ENCODE measurements at places on chromosomes 11 and 22.
A peak's percentile ranks its signal among the peaks of the same experiment; 100 is the strongest.

DNA sequence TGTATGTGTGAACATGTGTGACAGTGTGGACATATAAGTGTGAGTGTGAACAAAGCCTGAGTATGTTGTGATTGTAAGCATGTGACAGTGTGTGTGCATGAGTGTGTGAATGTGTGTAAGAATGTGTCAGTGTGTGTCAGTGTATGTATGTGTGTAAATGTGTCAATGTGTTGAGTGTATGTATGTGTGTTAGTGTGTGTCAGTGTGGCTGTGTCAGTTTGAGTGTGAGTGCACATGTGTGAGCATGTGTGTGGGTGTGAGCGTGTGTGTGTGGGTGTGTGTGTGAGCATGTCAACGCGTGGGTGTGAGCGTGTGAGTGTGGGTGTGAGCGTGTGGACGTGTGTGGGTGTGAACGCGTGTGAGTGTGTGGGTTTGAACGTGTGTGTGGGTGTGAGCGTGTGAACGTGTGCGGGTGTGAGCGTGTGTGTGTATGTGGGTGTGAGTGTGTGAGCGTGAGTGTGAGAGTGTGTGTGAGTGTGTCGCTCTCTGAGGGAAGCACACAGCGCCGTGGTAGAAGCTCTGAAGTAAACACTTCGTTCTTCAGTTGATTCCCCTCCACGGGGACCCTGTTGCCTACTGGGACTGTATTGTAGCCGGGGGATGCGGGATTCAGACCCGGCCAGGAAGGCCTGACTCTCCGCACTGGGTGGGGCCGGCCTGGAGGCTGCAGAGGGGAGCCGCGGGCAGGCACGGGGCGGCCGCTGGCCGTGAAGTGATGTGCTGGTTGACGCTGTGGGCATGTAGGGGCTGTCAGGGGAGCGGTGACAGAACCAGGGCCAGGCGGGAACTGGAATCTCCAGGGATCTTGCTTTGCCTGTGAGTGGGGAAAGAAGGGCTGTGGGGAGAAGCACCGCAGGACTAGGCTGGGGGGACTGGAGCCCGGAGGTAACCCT is 21.1 kb downstream of the RPS6KA4 start:
- DNase-seq = no peak

DNA sequence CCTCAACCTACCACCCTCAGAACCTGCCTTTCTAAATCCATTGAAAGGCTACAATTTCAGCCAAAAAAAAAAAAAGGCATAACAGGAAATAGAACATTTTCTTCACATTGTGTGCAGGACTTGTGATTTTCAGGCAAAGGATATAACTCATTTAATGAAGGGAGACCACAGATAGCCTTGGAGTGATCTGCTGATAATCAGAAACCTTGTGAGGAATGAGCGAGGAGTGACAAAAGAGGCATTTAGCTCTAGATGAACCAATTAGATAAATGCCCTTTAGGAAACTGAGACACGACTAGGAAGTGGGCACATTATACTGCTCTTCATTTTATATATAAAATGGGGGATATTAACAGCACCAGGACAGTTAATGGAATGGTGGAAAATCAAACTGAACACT is 216.5 kb upstream of the GRIA4 start:
- DNase-seq = no peak

DNA sequence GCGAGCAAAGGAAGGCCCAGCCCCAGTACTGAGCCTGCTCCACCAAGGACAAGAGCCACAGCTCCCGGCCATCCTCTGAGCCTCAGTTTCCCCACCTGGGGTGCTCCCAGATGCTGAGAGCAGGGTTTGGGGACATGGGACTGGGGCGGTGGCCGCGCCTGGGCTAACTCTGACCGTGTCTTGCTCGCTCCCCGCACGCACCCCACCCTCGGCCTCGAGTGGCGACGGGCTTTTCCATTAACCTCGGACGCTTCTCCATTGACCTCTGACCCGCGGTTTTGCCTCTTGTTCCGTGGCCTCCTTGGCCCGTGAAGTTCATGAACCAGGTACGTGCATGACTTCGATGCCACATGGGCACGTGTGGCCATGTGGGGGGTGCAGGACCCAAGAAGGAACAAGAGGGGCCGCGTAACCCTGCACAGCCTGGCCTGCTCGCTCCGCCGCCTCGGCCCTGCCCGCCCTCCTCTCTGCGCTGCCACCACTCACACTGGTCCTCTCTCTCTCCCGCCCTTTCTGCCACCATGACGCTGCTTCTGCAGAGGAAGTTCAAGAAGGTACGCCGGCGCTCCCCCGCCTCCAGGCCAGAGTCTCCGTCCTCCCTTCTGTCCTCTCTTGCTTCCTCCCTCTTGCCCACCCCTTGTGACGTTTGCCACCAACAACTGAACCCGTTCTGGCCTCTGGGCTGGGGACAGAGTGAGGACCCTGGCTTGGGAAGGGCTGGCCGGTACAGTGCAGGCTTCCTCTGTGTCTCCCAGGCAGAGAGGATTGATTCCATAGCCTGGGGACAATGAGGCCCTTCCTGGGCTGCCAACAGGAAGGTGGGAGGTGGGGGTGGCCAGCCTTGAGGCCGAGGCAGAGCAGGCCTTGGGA is 6.9 kb downstream of the TNNT3 start:
- no peak for DNase-seq

DNA sequence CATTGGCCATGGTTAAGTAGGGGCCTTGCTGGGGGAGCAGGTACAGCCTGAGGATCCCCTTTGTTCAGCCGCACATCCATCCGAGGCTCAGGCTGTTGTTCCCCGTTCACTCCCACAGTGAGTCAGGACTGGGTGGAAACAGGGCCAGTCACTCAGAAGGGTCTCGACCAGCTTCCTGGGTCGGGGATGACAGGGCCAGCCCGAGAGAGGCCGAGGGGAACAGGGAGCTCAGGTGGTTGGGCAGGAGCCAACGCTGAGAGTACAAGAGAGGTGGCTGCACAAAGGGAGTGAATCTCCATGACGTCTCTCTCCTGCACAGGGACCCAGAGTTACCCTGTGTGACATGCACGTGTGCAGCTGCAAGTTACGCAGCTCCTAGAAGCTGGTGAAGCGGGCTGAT is 97.2 kb upstream of the SHANK2 start:
- DNase-seq = no peak

- no peak for DNase-seq
Measured at GRCh38 chr22:40890881-40891280, 29.0 kb upstream of the DNAJB7 start.

DNA sequence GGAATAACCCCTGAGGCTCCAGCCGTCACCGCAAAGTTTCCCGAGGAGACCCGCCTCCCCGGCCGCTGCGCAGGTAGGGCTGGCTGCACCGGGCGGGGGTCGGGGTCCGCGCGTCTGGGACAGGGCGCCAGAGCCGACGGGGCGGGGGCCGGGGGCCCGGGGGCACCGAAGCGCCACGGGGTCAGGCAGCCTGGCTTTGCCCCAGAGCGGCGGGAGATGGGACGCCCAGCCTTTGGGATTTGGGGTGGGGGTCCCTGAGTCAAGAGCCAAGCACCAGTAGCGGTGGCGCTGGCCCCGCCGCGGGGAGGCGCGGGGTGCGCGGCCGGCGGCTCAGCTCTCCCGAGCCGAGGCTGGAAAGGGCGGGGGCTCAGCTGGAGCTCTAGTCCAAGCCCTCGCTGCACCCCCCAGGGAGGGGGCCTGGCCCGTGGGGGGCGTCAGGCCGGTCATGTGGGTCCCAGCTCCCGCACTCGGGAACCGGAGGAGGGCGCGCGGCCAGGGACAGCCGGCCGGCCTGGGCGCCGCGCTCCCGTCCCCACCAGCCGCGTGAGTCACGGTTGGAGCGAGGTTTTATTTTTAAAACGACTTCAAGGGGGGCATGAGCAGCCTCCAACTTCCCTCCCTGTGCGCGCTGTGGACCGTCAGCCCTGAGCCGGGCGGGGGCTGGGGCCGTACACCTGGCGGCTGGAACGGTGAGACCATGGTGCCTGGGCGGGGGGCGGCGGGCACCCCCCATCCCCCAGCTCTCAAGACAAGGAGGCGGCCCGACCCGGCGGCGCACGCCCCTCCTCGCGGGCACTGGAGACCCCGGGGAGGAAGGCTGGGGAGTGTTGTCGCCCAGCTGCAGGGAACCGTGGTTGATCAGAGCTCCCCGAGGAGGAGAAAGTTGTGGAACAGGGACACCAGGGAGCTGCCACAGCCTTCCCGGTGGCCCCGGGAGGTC is 626 bp downstream of the FLRT1 start:
- peak; percentile 50 for DNase-seq

- no peak for DNase-seq
Measured at GRCh38 chr11:95277868-95278267, 46.9 kb upstream of the SESN3 start.

- peak; percentile 57 for DNase-seq
Measured at GRCh38 chr22:46547179-46547882, 9.9 kb upstream of the CELSR1 start.

DNA sequence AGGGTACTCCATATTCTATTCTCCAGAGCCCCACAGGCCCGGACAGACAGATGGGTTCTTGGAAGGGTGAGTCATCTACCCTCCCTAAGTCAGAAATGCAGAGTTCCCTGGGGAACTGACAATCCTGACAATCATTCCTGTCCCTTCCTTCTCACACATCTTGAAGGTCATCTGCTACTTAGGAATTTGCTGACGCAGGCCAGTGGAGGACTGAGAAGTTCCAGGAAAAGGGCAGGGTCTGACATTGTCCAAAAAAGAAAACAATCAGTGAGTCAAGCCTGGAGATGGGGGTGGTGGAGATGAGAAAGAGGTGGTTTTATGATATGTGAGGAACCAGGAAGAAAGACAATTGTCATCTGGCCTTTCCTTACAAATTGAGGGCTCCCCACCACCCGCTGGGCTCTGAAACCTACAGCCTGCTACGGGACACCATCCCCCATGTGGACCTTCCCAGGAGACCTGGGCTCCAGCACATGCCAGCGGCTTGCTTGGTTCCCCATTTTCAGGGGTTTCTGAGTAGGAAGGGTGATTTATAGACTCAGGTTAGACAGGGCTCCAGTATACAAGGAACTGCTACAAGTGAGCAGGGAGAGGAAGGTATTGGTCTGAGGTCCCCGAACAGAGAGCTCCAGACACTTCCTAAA is 12.9 kb downstream of the CD59 start:
- no peak for DNase-seq

GRCh38 chr22:17172029-17172833 is 13.2 kb upstream of the HDHD5 start:
- DNase-seq = peak; percentile 20

DNA sequence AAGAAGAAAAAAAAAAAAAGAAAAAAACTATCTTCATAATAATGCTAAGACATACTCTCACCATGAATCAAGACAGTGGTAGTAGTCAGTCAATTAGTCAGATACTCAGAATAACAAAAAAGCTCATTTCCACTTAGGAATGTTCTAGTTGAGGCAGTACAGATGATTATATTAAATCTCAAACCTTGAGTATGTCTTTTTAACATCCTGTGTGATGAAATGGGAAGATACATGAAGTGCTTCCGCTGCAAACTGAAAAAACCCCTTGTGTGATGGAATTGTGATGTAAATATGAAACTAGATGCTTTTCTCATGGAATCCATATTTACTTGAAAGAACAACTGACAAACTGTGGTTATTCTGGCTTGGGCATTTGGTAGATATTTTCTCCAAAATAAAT is 13.7 kb downstream of the AMOTL1 start:
- no peak for DNase-seq

DNA sequence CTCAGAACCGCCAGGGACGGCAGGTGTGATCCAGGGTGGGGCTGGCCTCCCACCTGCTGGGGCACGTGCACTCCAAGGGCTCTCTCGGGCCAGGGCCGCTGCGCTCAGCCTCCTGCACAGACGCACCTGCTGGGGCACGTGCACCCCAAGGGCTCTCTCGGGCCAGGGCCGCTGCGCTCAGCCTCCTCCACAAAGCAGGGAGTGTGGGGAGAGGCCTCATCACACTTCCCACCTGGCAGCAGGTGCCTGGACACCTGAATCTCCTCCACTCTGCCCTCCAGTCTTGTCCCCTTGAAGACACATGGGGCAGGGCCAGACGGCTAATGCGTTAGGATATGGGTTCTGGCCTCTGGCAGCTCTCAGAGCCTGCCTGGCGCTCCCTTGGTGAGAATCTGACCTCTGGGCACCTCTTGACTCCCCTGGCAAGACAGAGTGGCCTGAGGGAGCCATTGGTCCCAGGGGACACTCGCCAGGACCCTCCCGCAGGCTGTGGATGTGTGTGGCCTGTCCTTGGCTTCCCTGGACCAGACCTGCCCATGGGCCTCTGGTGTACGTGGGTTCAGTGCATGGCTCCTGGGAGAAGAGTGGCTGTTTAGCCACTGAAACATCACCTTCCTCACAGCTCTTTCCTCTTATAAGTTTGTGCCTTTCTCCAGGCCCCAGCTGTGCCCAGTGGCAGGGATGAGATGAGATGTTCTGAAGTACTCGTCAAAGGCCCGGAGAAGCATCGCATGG is 73.5 kb downstream of the BRD1 start:
- no peak for DNase-seq

DNA sequence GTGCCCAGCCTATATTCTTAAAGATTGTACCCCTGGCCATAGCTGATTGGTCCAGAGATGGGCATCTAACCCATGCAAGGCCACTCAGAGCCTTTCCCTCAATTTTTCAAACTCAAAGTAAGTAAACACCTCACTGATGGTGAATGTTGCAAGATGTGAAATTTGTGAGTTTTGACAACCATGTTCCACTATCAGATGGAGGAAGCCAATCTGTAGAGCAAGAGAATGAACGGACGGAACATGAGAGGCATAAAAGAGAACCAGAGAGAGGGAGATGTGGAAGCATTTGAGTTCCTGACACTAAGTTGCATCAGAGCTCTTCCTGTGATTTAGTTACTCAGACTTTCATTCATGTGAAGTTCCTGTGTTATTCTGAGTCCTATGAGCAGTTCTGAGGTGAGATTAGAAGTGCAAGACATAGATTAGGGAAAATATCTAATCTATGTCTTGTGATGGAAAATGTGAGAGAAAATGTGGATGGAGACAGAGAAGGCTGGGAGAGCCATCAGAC is 73.3 kb downstream of the PRSS23 start:
- no peak for DNase-seq

DNA sequence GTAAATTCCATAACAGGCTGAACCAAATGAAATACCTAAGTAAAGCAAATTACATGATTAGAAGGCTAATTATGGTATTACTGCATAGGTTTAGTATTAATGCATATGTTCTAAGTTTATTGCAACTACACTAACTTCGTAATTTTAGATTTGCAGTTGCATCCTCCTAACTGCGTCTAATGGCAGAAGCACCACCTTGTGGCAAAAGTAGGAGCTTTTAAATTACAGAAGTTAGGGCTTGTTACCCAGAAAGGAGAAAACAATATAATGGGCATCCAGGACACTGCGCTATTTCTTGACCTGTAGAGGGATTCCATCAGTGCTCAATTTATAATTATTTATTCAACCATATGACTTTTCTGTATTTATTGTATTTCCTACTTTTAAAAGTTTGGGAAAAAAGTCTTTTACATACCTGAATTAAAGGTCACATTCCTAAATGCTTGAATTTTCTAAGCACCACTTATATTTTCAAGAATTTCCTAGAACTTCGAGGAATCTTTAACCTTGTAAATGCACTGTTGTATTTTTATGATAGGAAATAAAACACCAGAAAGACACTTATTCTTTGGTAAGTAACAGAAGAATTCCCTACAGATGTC is 16.3 kb upstream of the GPR83 start:
- no peak for DNase-seq

GRCh38 chr11:66277471-66278362 is at the start of gene CNIH2:
CNIH2 (plus strand) TSS chr11:66278175; CDS start chr11:66278457, 282 bp downstream.
- peak; percentile 77 for DNase-seq

GRCh38 chr22:27648074-27648473 is 153.5 kb downstream of the MN1 start:
- DNase-seq = no peak

- no peak for DNase-seq
Measured at GRCh38 chr11:79458709-79459108, 17.9 kb upstream of the TENM4 start.

Measured in nephron progenitor cell (in vitro differentiated cells).